ENCODE measurements at places on chromosomes 7 and 10.

DNA sequence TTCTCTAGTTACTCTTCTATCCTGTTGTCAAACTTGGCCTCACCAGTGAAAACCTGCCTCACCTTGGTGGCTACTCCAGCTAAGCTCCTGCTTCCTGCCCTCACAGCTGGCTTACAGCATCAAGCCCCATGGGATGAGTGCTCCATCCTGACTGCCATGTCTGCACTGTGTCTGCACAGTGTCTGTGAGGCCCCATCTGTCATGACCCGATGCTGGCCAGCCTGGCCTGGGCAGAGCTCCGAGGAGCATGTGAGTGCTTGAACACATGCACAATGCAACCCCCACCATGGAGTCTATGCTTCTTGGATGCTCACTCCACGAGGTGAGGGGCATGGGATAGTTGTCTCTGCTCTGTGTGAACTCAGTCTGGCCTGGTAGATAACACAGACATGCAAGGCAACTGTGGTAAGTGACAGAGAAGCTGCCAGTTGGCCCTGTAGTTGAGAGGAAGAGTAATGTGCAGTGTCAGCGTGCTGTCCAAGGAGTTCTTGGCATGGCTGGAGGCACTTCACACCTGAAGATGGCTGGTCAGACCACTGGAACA lies 207.1 kb upstream of the ZNF32 start:
- no peak for DNase-seq

- no peak for DNase-seq
These were observed at the start of gene GALNT17 for GRCh38 chr7:71132127-71132376. Gene GALNT17, plus strand, starts transcription at chr7:71132144.

GRCh38 chr7:139874302-139874629 lies 45.2 kb downstream of the TBXAS1 start:
- DNase-seq: no peak

GRCh38 chr10:108275895-108276685 lies 1111.6 kb upstream of the SORCS1 start:
- no peak for DNase-seq

DNA sequence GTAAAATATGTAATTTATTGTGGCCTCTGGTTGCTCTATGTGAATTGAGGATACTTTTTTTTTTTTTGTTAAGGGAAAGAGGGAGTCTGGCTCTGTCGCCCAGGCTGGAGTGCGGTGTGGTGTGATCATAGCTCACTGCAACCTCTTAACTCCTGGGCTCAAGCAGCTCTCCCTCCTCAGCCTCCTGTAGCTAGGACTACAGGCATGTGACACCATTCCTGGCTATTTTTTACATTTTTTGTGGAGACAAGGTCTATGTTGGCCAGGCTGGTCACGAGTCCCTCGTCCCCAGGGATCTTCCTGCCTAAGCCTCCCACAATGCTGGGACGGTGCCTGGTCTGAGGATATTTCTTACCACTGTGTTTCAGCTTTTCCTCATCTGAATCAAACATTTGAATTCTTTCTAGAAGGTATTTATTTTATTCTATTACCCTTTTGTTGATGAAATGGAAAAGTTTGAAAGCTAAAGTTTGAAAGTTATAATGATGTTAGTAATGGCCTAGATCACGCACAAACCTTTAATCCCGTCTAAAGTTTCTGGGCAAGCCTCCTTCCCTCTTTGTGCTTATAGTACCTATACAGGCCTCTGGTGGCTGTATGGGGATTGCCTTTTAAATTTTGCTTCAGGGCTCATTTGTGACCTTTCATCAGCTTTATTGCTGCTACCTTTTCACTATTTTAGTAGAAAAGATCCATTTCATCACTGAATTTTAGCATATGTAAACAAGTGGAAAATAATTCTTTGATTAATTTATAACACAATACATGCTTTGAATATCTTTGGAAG lies 2.0 kb downstream of the IFRD1 start:
- DNase-seq: no peak

DNA sequence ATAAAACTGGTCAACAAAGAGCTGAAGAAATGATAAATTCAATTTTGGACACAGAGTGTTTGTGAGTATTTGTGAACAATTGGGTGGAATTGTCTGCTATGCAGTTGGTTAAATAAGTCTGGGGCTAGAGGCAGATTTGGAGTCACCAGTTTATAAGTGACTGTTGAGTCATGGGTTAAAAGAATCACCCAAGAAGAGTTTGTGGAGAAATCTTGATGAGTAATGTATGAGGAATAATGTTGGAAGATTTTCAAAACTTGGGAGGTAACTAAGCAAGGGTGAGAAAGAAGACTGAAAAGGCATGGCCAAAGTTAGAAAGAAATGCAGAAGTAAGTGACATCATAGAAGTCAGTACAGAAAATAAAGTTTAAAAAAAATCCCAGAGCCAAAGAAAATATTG lies 750.7 kb downstream of the MAGI2 start:
- DNase-seq: no peak

GRCh38 chr10:89275383-89275782 lies 23.8 kb upstream of the LIPA start:
- DNase-seq: no peak

- DNase-seq: peak; percentile 37
These were observed 112.0 kb downstream of the NEURL1 start for GRCh38 chr10:103605359-103606096.

DNA sequence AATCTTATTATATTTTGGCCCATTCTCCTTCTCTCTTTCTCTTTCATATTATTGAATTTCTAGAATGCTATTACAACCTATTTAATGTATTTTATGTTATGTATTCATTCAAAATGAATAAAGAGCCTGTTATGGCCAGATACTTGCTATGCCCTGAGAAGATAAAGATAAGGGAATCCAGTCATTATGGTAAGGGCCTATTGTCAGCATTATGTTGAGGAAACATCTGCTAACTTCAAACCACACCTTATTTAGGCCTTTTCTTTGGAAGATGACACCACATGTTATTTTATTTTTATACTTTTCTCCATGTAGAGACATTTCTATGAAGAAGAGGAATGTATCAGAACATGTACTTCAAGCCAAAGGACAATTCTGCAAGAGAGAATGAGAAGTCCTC lies 60.5 kb upstream of the MPP7 start:
- no peak for DNase-seq

- DNase-seq: no peak
These were observed 474.0 kb upstream of the FOXK1 start for GRCh38 chr7:4208086-4208485.

- DNase-seq: no peak
These were observed 26.2 kb upstream of the BMPR1A start for GRCh38 chr10:86730227-86730626.

DNA sequence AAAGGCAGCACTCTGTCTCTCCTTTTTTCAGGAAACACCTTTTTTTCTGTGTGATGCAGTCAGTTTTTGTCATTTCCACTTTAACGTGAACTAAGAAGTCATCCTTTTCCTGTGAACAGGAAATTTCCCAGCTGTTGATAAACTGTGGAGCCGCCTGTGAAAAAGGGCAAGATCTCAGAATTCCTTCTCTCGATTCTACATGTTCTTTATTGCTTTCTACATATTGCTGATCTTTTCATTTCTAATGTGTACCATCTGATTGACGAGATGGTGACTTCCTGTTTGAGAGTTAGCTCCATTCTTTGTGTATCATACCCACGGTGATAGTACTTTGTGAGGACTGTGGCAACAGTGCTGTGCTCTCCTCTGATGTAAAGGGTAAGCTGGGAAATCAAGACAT lies 50.4 kb downstream of the ADD3 start:
- no peak for DNase-seq

- DNase-seq: peak; percentile 47
These were observed 232.2 kb downstream of the DNAJB6 start for GRCh38 chr7:157568770-157569584.

DNA sequence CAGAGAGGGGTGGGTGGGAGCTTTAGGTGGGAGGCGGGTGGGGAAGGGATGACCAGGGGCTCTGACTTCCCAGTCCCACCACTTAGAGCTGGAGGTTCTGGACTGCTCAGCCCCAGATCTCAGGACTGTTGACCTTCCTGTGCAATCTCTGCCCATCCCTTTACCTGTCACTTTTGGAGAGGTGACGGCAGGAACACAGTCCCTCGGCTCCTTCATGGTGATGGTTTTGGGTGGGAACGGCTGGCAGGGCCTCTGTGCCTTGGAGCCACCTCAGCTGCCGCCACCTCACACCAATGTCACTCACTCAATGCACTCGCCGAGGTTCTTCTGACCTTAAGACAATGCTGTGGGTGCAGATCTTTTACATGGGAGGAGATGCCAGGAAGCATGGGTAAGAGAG lies 49.0 kb downstream of the TMEM270 start:
- DNase-seq: no peak

DNA sequence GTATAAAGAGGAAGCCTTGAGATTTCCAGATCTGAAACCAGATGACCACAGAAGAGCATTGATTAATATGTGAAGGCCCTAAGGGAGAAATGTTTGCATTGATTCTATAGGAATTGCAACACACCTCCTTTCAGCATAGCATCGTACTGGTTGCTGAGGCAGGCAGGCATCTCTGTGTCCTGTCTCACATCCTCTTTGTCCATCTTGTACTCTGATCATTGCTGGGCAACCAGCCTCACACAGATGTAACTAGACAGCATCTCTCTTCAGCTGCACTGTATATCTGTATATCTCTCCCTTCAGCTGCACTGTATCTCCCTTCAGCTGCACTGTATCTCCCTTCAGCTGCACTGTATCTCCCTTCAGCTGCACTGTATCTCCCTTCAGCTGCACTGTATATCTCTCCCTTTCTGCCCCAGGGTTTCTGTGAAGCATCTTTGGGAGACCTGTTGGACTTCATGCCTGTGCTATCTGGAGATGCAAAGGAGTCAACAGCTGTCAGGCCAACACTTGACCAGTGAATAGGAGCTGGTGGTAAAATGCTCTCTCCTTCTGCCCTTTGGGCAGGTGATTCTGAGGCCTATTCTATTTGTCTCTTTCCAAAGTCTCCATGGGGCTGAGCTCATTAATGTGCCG lies 40.3 kb downstream of the TMEM178B start:
- DNase-seq: no peak

GRCh38 chr7:115178835-115179234 lies 256.9 kb downstream of the MDFIC start:
- no peak for DNase-seq

- no peak for DNase-seq
These were observed 339.4 kb upstream of the KIAA1217 start for GRCh38 chr10:23869548-23869947.

DNA sequence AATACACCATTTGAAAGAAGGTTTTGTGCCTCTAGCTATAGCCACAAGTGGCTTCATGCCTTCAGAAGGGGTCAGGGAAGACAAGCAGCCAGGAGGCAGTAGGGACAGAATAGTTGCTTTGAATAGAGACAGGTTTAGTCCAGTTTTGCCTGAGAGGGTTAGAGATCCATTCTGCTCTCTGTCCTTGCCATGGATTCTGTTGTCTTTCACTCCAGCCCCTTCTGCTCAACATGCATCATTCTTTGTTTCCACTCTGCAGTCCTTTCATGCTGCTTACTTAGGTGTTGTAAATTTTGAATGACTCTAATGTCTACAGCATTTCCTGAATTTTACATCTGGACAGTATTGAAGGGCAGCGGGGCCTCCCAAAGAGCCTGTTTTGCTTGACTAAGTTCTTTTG lies 60.3 kb downstream of the CNTNAP2 start:
- no peak for DNase-seq

- no peak for DNase-seq
These were observed 137.6 kb upstream of the SAMD8 start for GRCh38 chr10:74973741-74974392.

GRCh38 chr7:36723951-36724664 lies at the start of gene AOAH:
Gene AOAH, minus strand, starts transcription at chr7:36724494. Its CDS starts 346 bp downstream, at chr7:36724148.
- DNase-seq: peak; percentile 77

- no peak for DNase-seq
These were observed 5.8 kb upstream of the IFRD1 start for GRCh38 chr7:112444505-112444904.

- no peak for DNase-seq
These were observed 19.7 kb upstream of the FKBP9 start for GRCh38 chr7:32937344-32938174.

- peak; percentile 71 for DNase-seq
These were observed 50.8 kb downstream of the CYTH3 start for GRCh38 chr7:6221340-6222319.

DNA sequence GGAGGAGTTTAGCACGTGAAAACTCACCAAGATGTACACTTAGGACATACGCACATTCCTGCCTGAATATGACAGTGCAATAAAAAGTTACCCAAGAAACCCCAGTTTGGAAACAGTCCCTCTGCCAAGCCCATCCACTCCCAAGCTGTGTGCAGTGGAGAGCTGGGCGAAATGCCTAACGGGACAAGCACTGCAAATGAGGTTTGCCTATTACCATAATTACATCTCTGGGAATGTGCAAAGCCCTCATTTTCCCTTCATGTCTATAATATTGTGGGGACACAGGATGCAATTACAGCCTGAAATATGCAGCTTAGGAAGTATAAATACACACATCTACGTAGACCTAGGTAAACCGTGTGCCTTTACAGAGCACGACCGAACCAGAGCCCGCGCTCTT lies 117.5 kb downstream of the PLXNA4 start:
- DNase-seq: no peak

DNA sequence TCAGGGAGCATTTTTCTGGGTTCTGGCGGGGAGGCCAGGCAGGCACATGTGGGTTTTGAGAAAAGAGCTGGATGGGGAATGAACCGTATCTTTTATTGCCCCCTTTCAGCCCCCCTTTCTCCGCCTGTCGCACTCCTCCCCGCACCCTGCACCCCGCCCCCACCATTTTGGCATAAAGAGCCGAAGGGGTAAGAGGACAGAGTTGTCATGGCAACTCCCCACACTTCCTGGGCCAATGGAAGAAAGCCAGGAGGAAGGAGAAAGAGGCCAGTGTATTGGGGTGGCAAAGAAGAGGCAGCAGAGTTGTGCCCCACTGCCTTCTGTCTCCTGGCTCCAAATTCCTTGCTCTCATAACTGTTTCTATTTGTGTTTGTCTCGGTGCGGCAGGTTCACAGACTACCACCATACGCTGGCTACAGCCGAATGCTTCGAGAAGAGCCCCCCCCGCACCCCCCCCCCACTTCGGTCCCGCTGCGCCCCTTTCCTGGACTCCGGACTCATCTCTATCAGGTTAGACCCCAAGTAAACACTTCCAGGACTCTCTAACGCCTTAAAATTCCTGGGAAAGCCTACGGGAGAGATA lies 3.4 kb downstream of the KCNIP2 start:
- peak; percentile 25 for DNase-seq

GRCh38 chr10:85863301-85864172 lies 503.1 kb downstream of the GRID1 start:
- DNase-seq: no peak

DNA sequence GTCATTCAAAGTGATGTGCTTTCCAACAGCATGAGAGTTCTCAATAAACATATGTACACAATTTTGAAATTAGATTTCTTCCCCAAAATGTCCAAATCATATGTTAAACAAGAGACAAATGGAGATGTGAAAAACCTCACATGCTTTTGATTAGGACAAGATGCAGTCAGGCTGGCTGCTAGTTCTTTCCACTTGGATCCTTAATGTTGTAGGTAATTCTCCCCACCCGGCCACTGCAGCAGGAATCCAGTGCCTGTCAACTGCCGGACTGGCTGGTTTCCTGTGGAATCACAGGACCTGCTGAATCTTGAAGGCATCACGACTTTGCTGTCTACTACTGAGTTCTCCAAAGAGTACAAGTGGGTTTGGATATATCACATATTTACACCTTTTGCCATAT lies 138.6 kb upstream of the AKR1E2 start:
- no peak for DNase-seq

GRCh38 chr10:2978574-2979273 lies 88.6 kb upstream of the PFKP start:
- DNase-seq: no peak
